ENCODE measurements at places on chromosomes 4 and X. TPM values are rescaled to one million over a fixed set of nuclear protein-coding genes. Genes with fewer than 3 reads are reported as not detected.

- DNase-seq = no peak
These were observed 78.3 kb upstream of the C1QTNF7 start for GRCh38 chr4:15349531-15349935.

DNA sequence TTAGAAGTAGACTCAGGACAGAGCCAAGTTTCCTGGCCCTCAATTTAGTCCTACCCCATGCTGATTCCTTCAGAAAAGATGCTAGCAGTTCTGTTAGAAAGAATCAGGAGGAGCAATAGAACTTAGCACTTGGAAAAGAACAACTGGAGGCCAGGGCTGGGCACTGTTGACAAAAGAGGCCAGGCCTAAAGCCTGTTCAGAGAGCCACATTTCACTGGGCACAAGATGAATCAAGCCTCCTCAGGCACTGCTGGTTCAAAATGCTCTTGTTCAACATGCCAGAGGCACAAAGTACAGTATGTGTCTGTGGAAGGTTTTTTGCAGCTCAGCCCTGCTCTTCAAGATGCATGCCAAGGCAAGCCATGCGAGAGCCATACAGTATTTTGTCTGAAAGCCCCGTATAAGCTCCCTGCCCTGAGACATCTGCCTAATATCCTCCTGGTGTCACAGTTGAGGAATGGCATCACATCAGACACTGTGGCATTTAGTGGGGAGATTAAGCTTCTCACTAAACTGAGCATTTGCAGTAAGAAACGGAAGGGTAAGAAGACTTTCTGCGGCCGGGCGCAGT is 53.7 kb downstream of the RASL11B start:
- DNase-seq = no peak

GRCh38 chr4:20575486-20575885 is 124.8 kb upstream of the PACRGL start:
- no peak for DNase-seq

DNA sequence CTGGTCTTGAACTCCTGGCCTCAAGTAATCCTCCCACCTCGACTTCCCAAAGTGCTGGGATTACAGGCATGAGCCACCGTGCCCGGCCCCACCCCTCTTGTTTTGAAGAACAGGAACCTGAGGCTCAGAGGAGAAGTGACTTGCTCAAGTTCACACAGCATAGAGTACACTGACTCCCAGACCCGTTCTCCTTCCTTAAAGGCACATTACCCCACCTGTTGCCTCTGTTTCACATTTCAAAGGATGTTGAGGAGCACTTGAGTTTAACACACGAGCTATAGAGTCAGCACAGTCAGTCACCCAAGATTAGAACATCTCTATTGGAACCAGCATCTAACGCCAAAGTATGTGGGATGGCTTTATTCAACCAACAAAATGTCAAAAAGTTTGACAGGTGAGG is 51.1 kb downstream of the RAI2 start:
- no peak for DNase-seq

Gene SFRP2
- 15.6 TPM for total RNA-seq

Gene CFAP47
- total RNA-seq = not detected

Gene DSPP
- not detected for total RNA-seq

Data from omental fat pad (tissue), 4 donors.